ENCODE measurements at places on chromosomes 5 and 9.
A peak's percentile ranks its signal among the peaks of the same experiment; 100 is the strongest.

DNA sequence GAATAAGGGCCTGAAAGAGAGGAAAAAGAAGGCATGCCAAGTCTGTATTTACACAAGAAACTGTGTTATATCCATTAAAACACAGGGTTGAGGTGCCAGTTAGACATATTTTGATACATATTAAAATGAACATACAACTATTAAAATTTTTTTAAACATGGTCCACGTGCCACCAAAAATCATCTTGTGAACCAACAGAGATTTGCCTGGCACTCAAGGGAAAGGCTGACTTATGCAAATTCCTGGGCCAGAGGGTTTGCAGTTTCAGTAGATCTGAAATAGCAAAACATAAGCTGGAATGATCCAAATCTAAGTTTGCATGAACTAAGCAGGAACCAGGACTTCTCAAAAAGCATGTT lies 168.7 kb downstream of the SLIT3 start:
- no peak for DNase-seq

DNA sequence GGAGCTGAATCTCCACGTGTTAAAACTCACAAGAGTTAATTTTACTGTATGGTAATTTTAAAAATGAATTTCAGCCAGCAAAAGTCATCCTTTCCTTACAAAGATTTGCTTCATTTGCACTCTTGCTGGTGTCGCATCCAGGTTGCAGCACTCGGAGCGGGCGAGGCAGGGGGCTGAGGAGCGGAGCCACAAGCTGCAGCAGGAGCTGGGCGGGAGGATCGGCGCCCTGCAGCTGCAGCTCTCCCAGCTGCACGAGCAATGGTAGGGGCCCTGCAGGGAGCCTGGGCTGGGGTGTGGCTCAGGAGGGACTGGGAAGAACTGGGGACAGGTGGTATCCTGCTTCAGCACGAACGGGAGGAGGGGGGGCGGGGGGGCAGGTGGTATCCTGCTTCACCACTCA lies 27.1 kb downstream of the HNRNPH1 start:
- DNase-seq = no peak

GRCh38 chr5:129460936-129461710 lies 1.0 kb downstream of the ADAMTS19 start:
- DNase-seq = peak; percentile 27

DNA sequence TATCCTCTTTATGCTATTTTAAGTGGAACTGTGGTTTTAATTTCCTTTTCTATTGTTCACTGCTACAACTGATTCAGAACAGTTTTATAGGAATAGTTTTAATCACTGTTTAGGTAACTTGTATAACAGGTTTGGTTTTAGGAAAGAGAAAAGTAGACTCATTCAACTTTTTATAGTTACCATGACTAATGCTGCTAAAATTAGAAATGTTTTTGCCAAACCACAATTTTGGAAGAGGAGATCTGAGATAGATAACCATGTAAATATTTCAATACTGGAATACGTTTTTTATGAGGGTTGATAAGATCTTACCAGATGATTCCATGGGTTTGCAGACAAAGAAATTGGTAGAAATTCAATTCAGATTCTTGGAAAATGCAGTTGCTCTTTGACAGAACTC lies 404.6 kb upstream of the ARRDC3 start:
- peak; percentile 2 for DNase-seq

- DNase-seq = no peak
Observed at GRCh38 chr5:170571875-170572852, 68.3 kb downstream of the KCNIP1 start.

DNA sequence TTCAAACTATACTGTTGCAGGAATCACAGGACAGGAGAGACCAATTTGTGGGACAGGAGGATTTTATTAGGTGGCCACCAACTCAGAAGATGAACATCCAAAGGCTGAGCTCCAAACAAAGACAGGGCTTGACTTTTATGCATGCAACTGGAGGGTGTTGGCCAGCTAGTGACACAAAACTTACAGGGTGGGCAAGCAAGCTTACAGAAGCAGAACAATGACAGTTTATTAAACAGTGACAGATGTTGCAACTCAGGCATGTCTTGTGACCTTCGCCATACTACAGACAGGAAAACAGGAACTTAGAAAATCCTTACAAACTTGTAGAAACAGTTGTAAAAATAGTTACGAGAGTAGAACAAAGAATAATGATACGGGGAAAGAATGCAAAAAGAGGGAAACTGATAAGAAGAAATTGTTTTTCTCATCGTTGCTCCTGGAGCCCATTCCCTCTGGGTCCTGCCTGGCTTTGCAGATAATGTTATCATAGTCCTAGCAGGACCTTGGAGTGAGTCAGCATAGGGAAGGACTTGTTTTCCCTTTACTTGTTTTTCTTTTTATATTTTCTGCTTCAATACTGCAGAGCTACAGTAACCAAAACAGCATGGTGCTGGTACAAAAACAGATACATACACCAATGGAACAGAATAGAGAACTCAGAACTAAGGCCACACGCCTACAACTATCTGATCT lies 2083.0 kb upstream of the ACO1 start:
- DNase-seq = no peak

- no peak for DNase-seq
Observed at GRCh38 chr5:100834519-100834918, 68.6 kb downstream of the ST8SIA4 start.

DNA sequence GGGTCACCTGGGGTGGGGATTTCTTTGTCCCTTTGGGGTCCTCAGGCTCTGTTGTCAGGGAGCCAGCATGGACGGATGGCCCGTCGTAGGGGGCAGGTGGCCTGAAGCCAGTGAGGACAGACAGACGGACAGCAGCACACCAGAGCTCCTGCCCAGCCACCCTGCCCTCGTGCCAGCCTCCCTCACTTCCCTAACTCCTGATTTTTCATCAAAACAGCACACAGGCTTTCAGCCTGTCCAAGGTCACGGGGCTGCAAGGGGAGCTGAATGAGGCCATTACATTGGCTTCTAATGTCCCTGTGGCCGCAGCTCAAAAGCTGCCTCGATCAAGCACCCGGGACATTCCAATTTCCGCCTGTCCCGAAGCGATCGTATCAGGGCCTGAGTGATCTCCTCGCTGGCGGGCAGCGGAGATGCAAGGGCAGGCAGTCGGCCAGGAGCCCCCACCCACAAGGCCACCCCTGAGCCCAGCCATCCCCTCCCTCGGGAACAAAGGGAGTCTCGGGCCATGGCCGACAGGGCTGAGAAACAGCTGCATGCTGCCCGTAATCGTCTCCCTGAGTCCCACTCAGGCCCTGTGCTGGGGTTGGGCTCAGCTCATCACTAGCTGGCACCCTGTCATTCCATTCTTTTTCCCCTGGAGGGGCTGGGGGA lies 50.5 kb upstream of the RNU6ATAC start:
- DNase-seq = no peak
